Activated CD8-positive, alpha-beta T cell treated with anti-CD3 and anti-CD28 coated beads, Interleukin-2, amount 10 ng/mL, durations not matched to agents 7 days and 5 days (primary cell): ENCODE measurements at places on chromosomes 12 and 14. TPM values are rescaled to one million over a fixed set of nuclear protein-coding genes. Genes with fewer than 3 reads are reported as not detected.

TUNAR gene
- not detected for total RNA-seq

EFS gene
- not detected for total RNA-seq

JAG2 gene
- 2.5 TPM for total RNA-seq

EMP1 gene
- total RNA-seq, result 7.6 TPM

SNW1 gene
- 94.4 TPM for total RNA-seq

PTPRR gene
- total RNA-seq, result not detected

DNA sequence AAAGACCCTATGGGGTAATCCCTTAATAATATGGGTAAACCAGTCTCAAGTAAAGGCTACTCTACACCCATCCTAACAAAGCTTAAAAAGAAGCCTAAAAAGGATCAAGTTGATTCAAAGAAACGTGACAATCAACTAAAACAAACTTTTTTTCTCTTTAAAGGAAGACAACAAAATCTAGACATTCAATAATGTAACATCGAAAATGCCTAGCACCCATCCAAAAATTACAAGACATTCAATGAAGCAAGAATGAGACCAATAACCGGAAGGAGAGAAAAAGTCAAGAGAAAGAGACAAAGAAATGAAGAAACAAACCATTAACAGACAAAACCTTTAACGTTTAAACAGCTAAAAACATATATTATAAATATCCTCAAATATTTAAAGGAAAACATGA is 143.8 kb upstream of the VASH1 start:
- no peak for DNase-seq
- H3K4me3 ChIP-seq, result no peak overlapping the region
- H3K36me3 ChIP-seq, result no peaks in the 10 kb centered on the region
- no peaks in the 10 kb centered on the region for H3K27me3 ChIP-seq
- H3K4me1 ChIP-seq, result no peaks in the 10 kb centered on the region

- no peaks in the 10 kb centered on the region for H3K36me3 ChIP-seq
- H3K27me3 ChIP-seq, result peaks cover 50% of the 10 kb centered on the region
- DNase-seq, result no peak
- peaks cover 7% of the 10 kb centered on the region for H3K4me1 ChIP-seq
- H3K4me3 ChIP-seq, result no peak overlapping the region
- H3K27ac ChIP-seq, result no peak overlapping the region
Measured at GRCh38 chr12:104054681-104055346, 4.8 kb upstream of the GLT8D2 start.

DNA sequence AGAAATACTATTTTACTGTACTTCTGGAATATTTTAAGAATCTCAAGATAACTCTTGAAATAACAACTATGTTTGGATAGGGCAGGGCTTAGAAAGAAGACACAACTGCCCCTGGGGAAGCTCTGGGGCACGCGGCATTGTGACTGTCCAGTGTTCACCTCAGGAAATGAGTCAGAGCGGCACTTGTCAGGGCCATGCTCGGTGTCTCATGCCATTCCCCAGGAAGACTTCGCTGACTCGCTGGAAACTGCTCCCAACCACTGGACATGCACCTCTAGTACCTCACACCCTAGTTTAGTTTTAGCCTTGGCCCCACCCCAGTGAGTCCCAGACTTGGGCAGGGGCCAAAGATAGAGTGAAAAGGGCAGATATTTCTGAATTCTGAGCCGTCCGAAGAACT is 192.0 kb downstream of the TTC7B start:
- H3K36me3 ChIP-seq, result no peaks in the 10 kb centered on the region
- H3K27ac ChIP-seq, result no peak overlapping the region
- no peak overlapping the region for H3K4me3 ChIP-seq
